ENCODE measurements at places on chromosomes 12 and 14.

DNA sequence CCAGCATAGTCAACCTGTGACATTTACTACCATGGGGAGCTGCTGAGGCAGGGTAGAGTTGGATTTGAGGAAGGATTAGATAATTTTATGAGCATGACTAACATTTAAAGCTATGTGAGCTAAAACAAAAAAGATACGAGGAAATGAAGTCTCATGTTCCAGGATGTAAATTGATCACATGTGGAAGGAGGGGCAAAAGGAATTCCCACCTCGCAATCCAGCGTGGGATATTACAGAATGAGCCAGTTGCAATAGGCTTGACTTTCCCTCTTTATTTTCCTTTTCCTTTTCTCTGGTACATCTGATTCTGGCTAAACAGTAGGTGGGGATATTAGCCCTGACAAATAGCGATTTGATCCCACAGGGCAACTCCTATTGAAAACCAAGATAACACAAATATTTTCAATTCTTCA lies 214.9 kb upstream of the HMGA2 start:
- H3K36me3 ChIP-seq: no peaks in the 10 kb centered on the region
- H3K27ac ChIP-seq: no peak overlapping the region
- DNase-seq: no peak
- H3K4me1 ChIP-seq: peaks cover 15% of the 10 kb centered on the region
- H3K27me3 ChIP-seq: no peaks in the 10 kb centered on the region

DNA sequence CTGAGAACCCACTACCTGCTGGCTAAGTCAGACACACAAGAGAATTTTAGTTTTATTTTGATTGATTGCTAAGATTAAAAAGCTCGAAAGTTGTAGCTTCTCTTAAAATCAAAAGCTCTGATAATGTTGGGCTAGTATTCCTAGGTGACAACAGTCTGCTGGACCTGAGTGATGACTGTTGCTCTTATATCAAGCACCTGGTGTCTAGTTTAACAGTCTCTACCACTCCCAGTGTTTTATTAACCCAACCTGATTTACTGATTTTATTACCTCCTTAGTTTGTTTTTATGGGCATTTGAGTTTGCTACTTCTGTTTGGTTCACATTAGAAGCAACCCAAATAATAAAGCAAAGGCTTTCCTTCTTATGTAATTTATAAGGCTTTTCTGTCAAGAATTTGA lies 41.8 kb downstream of the ATP6V1D start:
- H3K4me1 ChIP-seq: no peaks in the 10 kb centered on the region
- no peaks in the 10 kb centered on the region for H3K27me3 ChIP-seq
- peaks cover 9% of the 10 kb centered on the region for H3K36me3 ChIP-seq
- DNase-seq: no peak
- H3K27ac ChIP-seq: no peak overlapping the region

GRCh38 chr12:114697741-114698565 lies 14.0 kb upstream of the TBX3 start:
- peaks cover 31% of the 10 kb centered on the region for H3K4me1 ChIP-seq
- no peak for DNase-seq
- H3K4me3 ChIP-seq: peak overlapping the region; percentile 13
- peaks cover 2% of the 10 kb centered on the region for H3K36me3 ChIP-seq
- no peaks in the 10 kb centered on the region for H3K27me3 ChIP-seq

- no peaks in the 10 kb centered on the region for H3K27me3 ChIP-seq
- DNase-seq: no peak
- H3K27ac ChIP-seq: no peak overlapping the region
- H3K36me3 ChIP-seq: peaks cover 3% of the 10 kb centered on the region
- no peaks in the 10 kb centered on the region for H3K4me1 ChIP-seq
Observed at GRCh38 chr12:1182069-1182468, 191.0 kb downstream of the ERC1 start.

GRCh38 chr12:67694306-67694900 lies 45.9 kb downstream of the DYRK2 start:
- DNase-seq: no peak
- no peak overlapping the region for H3K4me3 ChIP-seq
- H3K36me3 ChIP-seq: no peaks in the 10 kb centered on the region
- no peak overlapping the region for H3K27ac ChIP-seq
- H3K27me3 ChIP-seq: no peaks in the 10 kb centered on the region
- H3K4me1 ChIP-seq: peaks cover 2% of the 10 kb centered on the region

GRCh38 chr12:10719482-10719881 lies 3.6 kb downstream of the YBX3 start:
- no peaks in the 10 kb centered on the region for H3K27me3 ChIP-seq
- H3K36me3 ChIP-seq: peaks cover 5% of the 10 kb centered on the region
- DNase-seq: no peak
- no peak overlapping the region for H3K27ac ChIP-seq
- H3K4me3 ChIP-seq: no peak overlapping the region
- H3K4me1 ChIP-seq: peaks cover 3% of the 10 kb centered on the region

GRCh38 chr14:53055003-53055402 lies 98.1 kb downstream of the DDHD1 start:
- H3K4me3 ChIP-seq: no peak overlapping the region
- no peak overlapping the region for H3K27ac ChIP-seq
- no peak for DNase-seq
- H3K4me1 ChIP-seq: no peaks in the 10 kb centered on the region

DNA sequence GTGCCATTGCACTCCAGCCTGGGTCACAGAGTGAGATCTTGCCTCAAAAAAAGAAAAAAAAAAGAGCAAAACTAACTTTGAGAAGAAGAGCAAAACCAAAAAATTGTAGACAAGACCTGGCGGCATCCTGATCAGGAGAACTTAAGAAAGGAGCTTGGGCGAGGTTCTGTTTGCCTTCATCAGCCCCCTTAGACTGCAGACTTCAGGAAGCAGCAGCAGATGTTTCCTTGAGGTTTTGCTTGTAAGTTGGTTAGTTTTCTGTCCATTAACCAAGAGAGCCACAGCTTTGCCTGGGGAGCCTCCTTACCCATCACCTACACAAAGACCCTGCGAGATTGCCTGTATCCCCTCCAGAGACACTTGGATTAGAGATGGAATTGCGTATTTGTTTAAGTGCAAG lies 189.0 kb downstream of the AACS start:
- DNase-seq: no peak
- no peaks in the 10 kb centered on the region for H3K36me3 ChIP-seq
- H3K27me3 ChIP-seq: no peaks in the 10 kb centered on the region

DNA sequence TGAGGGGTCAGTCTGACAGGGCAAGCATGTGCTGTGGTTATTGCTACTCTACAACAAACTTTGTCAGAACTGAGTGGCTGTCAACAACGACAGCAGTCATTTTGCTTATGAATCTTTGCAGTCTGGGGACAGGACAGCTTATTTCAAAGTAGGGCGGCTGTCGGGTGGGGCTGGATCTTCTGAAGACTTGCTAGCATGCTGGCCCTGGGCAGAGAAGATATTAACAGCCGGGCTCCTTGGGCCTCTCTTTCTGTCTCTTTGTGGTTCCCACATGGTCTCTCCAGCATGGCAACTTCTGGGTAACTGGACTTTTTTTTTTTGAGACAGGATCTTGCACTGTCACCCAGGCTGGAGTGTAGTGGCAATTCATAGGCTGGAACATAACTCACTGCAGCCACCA lies 33.9 kb upstream of the ALDH2 start:
- DNase-seq: no peak
- no peak overlapping the region for H3K4me3 ChIP-seq
- no peaks in the 10 kb centered on the region for H3K27me3 ChIP-seq
- H3K27ac ChIP-seq: no peak overlapping the region
- peaks cover 20% of the 10 kb centered on the region for H3K36me3 ChIP-seq

- peaks cover 11% of the 10 kb centered on the region for H3K4me1 ChIP-seq
- DNase-seq: peak; percentile 20
- no peaks in the 10 kb centered on the region for H3K36me3 ChIP-seq
- H3K27ac ChIP-seq: peak overlapping the region; percentile 70
Observed at GRCh38 chr12:90085494-90086274, 377.0 kb upstream of the ATP2B1 start.

DNA sequence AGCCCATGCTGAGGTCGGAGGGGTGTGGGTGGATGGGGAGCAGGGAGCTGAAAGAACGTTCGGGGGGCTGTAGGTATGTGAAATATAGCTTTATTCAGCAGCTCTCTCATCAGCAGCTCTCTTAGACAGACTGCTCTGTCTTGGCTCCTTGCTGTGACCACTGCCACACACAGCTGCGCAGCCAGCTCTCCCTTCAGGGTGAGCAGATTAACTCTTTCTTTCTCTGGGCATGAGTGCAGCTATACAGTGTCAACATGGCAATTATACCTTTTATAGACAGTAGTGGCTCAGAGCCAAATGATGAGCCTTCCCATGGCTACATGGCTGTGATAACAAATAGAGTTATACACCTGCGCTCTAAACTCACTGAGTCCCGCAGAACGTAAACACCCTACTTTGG lies 137.7 kb upstream of the NEDD1 start:
- no peaks in the 10 kb centered on the region for H3K4me1 ChIP-seq
- no peak overlapping the region for H3K27ac ChIP-seq
- H3K27me3 ChIP-seq: no peaks in the 10 kb centered on the region
- H3K36me3 ChIP-seq: no peaks in the 10 kb centered on the region
- H3K4me3 ChIP-seq: no peak overlapping the region
- DNase-seq: no peak

DNA sequence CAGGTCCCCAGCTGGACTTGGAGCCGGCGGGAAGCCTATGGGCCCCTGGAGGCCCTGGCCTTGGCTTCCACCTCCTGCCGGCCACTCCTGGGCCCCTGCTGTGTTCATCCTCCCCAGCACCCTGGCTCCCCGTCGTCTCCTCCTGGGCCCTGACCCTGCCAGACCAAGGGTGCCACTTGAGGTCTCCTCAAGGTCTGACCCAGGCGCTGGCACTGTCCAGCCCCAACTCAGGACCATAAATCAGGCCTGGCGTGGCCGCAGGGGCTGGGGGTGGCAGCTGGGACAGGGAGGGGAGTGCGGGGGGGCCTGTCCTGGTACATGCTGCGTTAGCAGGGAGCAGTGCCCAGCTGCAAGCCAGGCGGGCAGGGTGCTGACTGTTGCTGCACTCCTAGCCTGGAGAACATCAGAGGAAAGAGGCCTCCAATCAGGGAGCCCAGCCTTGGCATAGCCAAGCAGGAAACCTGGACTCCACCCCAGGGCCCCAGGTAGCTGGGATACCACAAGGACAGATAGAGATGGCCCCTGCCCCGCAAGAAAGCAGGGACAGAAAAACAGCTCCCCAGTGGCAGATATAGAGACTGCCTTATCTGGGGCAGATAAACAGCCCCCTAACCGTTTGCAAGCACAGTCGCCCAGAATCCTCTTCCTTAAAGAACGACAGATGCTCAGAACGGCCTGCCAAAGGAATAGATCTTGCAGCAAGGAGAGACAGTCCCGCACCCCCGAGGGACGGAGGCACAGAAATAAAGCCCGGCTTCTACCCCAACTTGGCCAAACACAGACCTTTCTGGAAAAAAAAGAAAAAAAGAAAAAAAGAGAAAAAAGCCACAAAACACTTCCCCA lies 6.5 kb upstream of the ATG101 start:
- H3K27ac ChIP-seq: no peak overlapping the region
- H3K36me3 ChIP-seq: peaks cover 3% of the 10 kb centered on the region
- no peak overlapping the region for H3K4me3 ChIP-seq
- no peak for DNase-seq

DNA sequence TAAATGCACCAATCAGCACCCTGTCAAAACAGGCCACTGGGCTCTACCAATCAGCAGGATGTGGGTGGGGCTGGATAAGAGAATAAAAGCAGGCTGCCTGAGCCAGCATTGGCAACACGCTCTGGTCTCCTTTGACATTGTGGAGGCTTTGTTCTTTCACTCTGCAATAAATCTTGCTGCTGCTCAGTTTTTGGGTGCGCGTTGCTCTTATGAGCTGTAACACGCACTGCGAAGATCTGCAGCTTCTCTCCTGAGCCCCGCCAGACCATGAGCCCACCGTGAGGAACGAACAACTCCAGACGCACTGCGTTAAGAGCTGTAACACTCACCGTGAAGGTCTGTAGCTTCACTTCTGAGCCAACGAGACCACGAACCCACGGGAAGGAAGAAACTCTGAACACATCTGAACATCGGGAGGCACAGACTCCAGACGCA lies 8.4 kb upstream of the PIANP start:
- H3K27me3 ChIP-seq: no peaks in the 10 kb centered on the region
- no peak overlapping the region for H3K4me3 ChIP-seq
- no peaks in the 10 kb centered on the region for H3K36me3 ChIP-seq
- DNase-seq: no peak
- H3K4me1 ChIP-seq: no peaks in the 10 kb centered on the region

DNA sequence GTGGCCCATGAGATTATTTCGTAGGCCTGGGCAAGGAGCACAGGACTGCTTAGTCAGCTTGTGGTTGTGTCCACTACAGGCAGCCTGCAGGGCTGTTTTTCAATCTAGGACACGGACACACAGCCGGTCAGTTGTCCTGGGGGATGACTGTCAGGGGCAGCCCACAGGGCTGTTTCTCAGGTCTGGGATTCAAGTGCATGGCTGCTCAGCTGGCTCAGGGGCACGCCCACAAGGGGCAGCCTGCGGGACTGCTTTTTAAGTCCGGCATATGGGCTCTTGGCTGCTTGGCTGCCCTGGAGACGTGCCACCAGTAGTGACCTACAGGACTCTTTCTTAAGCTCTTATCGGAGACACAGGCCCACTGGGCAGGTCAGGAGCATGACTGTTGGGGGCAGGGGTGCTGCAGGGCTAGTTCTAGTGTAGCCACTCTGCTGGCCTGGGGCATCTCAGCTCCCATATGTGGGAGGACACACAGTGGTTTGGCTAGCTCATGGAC lies 26.6 kb upstream of the GTF2A1 start:
- no peaks in the 10 kb centered on the region for H3K36me3 ChIP-seq
- DNase-seq: peak; percentile 74
- no peak overlapping the region for H3K27ac ChIP-seq

DNA sequence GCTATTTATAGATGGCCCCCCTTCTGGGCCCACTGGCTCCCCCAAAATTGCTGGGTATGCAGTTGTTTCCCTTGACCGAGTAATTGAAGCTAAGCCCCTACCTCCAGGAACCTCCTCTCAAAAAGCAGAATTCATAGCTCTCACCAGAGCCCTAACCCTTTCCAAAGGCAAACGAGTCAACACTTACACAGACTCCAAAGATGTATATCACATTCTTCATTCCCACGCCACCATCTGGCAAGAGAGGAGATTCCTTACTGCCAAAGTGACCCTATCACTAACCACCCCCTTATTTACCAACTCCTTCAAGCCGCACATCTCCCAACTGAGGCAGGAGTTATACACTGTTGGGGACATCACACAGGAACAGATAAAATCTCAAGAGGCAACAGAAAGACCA lies 66.8 kb downstream of the MOK start:
- no peak overlapping the region for H3K4me3 ChIP-seq
- H3K27ac ChIP-seq: no peak overlapping the region
- no peaks in the 10 kb centered on the region for H3K4me1 ChIP-seq
- no peaks in the 10 kb centered on the region for H3K36me3 ChIP-seq

Data from trophoblast cell (in vitro differentiated cells and primary cell).